ENCODE measurements at places on chromosomes 3 and 15.

- DNase-seq, result no peak
Measured at GRCh38 chr3:36192901-36193300, 187.4 kb upstream of the STAC start.

- no peak for DNase-seq
Measured at GRCh38 chr3:79467721-79468120, 300.1 kb downstream of the ROBO1 start.

- no peak for DNase-seq
Measured at GRCh38 chr3:145490088-145491048, 670.6 kb downstream of the PLOD2 start.

- peak; percentile 57 for DNase-seq
Measured at GRCh38 chr3:100105501-100105900, 8.8 kb downstream of the FILIP1L start.

GRCh38 chr15:41180206-41180789, 50.3 kb downstream of the EXD1 start:
- no peak for DNase-seq

GRCh38 chr15:62749036-62749815, 293.3 kb upstream of the TPM1 start:
- DNase-seq, result no peak

- DNase-seq, result no peak
Measured at GRCh38 chr3:138359148-138359918, 11.0 kb downstream of the MRAS start.

- DNase-seq, result no peak
Measured at GRCh38 chr15:63056829-63057228, 14.3 kb downstream of the TPM1 start.

DNA sequence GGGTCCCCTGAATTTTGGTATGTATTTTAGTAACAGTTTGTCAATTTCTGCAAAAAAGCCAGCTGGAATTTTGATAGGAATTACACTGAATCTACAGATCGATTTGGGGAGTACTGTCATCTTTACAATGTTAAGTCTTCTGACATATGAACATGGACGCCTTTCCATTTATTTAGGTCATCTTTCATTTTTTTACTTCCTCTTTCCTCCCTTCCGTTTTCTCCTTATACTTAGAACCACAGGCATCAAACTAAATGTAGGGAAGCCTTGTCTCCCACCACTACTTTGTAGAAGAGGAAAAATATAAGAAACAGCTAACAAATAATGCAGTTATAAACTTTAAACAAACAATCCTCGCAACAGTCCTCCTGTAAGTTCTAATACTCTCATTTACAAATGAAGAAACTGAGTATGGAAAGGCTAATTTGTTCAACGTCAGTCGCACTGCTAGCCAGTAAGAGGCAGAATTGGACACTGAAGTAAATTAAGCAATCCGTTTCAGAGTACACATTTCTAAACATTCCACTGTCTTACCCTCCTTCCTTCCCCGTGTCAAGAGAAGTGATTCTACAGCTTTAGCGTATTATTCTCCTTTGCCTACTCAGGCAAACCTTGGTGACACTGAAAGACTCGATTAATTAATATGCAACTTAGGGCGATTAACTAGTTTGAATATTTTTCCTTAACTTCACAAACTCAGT, 25.6 kb downstream of the RHOA start:
- DNase-seq, result no peak

GRCh38 chr3:186241910-186242821, 119.9 kb downstream of the DGKG start:
- DNase-seq, result peak; percentile 73

GRCh38 chr3:168498194-168498593, 402.5 kb upstream of the GOLIM4 start:
- DNase-seq, result no peak

GRCh38 chr3:139202226-139202958, 141.4 kb upstream of the MRPS22 start:
- DNase-seq, result peak; percentile 22

- no peak for DNase-seq
Measured at GRCh38 chr3:18556503-18557135, 131.5 kb upstream of the SATB1 start.

GRCh38 chr15:48641416-48641815, 4.1 kb downstream of the FBN1 start:
- no peak for DNase-seq

GRCh38 chr3:20999661-21000060, 751.3 kb downstream of the ZNF385D start:
- no peak for DNase-seq

GRCh38 chr3:123773681-123774431, 110.3 kb downstream of the MYLK start:
- no peak for DNase-seq

DNA sequence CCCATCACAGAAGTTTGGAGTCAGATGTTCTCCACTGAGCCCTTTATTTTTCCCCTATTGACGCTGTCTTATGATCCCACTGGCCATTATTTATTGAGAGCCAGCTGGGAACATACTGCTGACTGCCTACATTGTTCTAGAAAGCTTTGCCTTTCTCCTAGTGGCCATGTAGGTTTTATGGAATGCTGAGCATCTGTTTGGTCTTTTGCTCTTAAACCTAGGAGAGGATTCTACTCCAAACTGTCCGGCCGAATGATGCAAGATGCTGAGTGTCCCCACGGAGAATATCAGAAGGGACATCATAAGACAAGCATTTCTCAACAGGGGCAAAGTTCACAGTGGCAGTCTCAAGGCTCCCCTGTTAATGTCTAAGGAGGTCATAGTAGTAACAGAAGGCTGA, 171.4 kb downstream of the ARRDC4 start:
- DNase-seq, result no peak

DNA sequence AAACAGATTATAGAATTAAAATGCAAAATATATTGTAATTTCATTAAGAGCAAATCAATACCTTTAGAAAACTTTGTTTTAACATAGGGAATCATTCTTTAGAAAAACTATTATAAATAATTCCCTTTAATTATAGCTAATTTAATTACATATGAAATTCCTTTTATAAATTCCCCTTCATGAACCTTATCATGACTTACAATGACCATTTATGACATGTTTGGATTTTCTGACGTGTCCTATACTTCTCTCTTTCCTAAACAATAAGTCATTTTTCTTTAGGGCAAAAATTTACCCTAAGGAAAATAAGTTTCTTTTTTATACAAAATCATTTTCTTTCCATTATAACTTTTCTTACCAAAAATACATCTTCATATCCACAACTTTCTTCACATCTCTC, 37.8 kb downstream of the PRR20G start:
- no peak for DNase-seq

GRCh38 chr15:70802629-70803028, 39.3 kb upstream of the UACA start:
- no peak for DNase-seq

DNA sequence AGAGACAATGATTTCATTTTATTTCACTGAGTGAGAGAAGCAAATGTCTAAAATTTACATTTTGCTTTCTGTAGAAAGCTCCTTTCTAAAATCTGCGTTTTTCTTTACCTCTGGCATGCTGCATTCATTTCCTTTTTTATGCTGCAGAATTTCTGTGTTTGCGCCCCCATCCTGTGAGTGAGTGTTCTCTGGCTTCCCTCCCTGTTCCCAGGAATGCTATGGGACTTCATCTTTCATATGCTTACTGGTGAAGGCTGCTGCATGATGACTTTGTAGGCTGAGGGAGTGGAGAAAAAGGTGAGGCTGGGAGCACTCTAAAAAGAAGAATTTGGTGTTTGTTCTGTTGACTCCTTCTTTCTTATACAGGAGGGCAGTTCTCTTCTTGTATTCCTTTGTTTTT, 7.7 kb upstream of the TMC3 start:
- no peak for DNase-seq

GRCh38 chr3:194274424-194275085, 76.6 kb downstream of the CPN2 start:
- no peak for DNase-seq

DNA sequence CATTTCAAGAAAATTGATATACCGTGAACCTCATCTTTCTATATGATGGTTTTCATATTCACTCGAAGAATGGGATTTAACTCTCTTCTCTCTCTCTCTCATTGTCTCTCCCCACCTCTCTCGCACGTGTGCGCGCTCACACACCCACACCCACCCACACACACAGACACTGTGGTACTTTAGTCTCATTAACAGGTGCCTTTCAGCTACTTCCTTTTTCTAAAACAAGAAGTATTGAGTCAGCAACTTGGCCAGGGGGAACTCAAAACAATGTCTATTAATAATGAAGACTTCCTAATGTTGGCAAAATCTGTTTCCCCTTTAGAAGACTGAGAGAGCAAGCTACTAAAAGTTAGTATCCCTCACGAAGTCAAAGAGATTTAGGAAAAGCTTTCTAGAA, 150.7 kb downstream of the TMCO5A start:
- peak; percentile 67 for DNase-seq

DNA sequence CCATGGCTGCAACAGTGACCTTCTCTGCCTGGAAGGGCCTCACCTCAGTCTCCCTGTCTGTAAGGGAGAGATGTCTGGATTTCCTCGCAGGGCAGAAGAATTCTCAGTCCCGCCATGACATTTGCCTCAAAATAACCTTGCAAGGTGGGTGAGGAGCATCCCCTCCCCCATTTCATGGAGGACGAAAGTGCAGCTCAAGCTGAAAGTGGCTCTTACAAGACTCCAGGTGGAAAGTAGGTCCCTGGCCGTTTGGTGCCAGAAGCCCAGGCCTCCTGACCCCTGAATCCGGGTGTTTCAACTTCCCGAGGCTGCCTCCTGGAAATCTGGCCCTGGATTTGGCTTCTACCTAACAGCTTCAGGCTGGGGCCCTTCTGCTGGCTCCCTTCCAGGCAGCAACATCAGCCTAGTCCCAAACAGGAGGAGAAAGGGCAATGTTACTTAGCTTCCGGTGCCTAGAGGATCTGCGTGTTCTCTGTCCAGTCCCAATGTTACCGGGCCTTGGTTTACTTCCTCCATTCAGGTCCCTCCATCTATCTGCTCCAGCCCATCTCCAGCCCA, 769 bp upstream of the CSPG4 start:
- no peak for DNase-seq

DNA sequence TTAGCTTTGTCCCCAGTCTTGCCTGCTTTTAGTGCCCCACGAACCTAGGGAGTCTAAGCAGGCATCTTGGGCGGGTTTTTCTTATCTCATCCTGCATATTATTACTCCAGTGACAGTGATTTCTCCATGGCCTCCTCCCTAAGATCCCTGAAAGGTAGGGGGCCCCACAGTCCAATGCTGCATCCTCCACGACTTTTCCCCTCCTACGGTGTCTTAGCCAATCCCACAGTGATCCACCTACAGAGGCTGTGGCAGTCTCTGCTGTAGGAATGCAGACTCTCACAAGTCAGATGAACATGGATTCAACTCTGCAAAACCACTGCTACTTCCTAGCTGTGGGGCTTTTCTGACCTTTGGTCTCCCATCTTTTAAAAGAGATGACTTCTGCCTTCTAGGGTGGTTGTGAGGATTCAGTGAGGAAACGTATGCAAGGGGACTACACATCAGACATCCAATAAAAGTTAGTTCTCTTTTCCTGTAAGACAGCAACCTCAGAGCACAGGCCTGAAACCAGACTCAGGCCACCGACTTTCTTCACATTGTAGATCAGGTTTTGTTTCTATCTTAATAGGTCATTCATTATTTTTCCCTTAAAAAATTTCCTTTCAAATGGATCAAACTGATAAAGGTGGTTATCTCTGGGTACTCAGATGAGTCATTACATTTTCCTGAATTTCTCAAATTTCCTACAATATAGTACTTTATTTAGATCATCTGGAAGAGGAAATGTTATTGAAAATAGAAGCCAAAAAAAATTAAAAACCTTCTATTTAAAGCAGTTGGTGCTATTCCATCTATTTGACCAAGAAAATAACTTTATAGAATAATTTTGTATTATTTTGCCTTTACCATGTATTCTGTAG, 23.2 kb downstream of the ILDR1 start:
- no peak for DNase-seq

DNA sequence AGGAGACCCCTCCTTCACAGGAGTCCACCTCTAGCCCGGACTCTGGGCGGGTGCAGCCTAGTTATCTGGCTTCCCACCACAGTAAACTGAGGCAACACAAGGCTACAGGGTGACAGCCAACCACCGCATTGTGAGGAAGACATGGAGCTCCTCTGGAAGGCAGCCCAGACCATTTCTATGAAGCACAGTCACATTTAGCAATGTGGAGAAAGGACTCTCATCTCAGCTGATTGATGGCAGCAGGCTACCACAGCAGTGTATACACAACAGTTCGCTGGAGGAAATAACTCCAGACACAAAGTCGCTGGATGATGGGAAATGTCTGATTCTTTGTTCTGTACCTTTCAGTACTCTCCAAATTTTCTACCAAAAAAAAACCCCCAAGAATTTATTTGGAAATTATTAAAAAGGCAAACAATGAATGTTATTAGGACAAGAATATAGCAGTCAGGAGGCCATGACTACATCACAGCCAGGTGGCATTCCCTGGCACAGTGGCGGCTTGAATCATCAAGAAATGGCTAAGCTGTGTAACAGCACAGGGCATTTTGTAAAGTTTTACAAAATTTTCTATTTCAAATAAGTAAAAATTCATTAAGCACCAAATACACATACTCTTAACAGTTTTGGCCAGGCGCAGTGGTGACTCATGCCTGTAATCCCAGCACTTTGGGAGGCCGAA, 40.1 kb downstream of the FAN1 start:
- no peak for DNase-seq

- no peak for DNase-seq
Measured at GRCh38 chr3:152083135-152083534, 185.6 kb upstream of the MBNL1 start.

- DNase-seq, result no peak
Measured at GRCh38 chr3:93843981-93844380, 129.7 kb downstream of the PROS1 start.

GRCh38 chr3:120526011-120526870, 69.9 kb upstream of the NDUFB4 start:
- DNase-seq, result no peak

DNA sequence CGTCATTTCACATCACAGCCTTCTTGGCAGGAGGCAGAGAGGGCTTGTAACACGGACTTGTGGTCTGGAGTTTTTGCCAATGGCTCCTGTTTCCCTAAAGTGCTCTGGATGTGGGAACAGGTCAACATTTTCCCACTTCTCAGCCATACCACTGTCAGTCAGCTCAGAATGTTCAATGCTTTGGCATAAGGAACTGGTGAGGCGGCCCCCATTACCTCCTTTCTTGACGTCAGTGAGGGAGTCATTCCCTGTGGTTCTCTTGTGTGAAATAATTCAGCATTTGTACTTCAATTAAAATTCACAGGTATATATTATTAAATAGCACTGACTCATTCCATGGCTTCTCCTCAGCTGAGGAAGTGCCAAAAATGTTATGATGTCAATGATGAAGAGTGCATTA, 167.1 kb downstream of the P3H2 start:
- DNase-seq, result no peak

- no peak for DNase-seq
Measured at GRCh38 chr3:45967724-45968123, 24.5 kb downstream of the CXCR6 start.

All from GM12864 (cell line).